ENCODE measurements at places on chromosomes 4 and X.

DNA sequence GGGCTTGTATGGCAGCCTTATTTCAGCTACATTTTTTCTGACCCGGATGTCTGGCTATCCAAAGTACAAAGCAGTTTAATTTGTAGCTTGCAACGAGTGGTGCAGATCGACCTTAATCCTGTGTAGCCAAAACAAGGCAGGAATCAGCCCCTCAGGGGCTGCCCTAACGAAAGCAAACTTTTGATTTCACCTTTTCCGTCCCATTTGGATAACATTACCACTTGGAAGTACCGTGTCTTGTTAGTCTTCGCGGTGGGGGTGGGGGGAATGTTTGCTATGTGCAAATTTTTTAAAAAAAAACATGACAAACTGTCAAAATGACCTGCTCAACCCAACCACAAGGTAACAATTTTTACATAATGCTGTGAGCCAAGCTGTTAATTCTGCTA is 766 bp upstream of the DNAJB14 start:
- DNase-seq = peak; percentile 2

DNA sequence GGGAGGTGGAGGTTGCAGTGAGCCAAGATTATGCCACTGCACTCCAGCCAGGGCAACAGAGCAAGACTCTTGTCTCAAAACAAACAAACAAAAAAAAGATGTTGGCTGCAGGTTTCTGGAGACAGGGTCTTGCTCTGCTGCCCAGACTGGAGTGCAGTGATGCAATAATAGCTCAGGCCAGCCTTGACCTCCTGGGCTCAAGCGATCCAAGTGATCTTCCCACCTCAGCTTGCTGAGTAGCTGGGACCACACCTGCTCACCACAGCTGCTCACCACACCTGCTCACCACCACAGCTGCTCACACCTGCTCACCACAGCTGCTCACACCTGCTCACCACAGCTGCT is 29.9 kb upstream of the CPLX1 start:
- no peak for DNase-seq

- DNase-seq = peak; percentile 74
Measured at GRCh38 chr4:41590591-41590990, 52.6 kb downstream of the LIMCH1 start.

DNA sequence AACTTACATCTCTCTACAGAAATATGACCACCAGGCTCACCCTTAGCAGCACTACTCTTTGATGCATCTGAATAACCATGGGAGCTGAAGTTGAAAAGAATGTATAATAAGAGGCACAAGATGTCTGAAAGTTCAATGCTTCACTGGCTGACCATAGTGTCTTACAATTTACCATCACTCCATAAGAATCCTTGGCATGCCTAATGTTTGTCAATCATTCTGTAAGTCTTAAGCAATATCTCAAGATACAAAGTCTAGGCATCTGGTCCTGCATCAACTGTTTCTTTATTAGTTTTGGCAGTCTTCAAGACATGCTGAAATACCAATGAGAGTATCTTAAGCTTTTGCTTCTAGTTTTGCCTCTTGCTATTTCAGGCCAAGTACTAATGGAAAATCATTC is 755.5 kb downstream of the STIM2 start:
- no peak for DNase-seq

GRCh38 chr4:130064471-130064870 is 968.5 kb downstream of the C4orf33 start:
- DNase-seq = no peak

All from NCI-H1092 (cell line).